Osteocyte (in vitro differentiated cells): ENCODE measurements at places on chromosomes 3 and 15.

DNA sequence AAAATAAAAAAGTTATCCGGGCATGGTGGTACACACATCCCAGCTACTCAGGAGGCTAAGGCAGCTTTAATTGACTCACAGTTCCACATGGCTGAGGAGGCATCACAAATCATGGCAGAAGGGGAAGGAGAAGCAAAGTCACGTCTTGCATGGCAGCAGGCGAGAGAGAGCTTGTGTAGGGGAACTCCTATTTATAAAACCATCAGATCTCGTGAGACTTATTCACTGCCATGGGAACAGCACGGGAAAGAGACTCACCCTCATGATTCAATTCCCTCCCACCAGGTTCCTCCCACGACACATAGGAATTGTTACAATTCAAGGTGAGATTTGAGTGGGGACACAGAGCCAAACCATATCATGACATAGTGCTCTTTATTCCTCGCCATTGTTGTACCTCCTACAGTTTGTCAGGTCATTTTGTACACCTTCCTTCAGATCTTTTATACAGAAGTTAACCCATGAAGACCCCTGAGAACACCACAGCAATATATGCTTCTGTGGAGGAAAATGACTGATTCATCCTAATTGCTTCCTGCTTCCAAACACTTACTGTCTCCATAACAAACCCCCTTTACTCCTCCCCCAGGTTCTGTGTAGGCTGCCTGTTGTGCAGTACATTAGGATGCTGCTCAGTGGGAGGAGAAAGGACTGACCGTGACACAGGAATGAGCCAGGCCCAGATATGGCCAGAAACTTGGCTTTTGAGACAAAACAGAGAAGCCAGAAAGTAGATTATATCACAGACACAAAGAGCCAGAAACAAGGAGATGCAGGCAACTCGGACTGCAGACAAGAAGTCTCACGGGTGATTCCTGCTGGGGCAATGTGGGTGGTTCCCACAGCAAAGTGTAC is 67.9 kb upstream of the HEG1 start:
- no peak for DNase-seq

GRCh38 chr3:86168512-86168911 is 822.4 kb downstream of the VGLL3 start:
- DNase-seq: no peak

DNA sequence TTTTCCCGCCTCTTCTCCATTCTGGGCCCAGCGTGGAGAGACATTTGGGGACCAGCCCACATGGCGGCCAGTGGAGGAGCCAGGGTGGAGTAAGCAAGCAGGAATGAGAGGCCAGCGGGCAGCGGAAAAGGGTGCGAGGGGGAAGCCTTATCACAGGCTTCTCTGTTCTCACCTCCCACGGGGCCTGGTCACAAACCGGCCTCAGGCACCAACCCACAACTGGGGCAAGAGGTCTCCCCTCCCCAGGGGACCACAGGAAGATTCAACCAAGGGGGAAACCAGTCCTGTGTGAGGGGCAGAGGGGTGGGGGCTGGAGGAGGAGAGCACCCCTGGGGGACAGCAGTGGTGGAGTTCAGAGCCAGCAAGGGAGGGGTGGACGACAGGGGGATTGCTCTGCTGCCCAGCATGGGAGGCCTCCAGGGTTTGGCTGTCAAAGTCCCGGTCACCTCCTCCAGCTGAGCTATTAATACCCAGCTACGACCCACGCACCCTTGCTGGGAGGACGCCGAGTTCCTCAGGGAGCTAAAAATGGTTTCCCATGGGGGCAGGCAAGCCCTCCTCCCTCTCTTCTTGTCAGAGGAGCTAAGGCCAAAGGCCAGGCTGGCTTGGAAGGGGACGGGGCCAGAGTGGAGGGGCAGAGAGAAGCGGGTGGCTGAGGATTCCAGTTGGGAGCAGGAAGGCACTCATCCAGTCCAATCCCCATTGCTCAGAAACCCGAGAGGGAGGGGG is 23.8 kb upstream of the RPL29 start:
- DNase-seq: no peak

DNA sequence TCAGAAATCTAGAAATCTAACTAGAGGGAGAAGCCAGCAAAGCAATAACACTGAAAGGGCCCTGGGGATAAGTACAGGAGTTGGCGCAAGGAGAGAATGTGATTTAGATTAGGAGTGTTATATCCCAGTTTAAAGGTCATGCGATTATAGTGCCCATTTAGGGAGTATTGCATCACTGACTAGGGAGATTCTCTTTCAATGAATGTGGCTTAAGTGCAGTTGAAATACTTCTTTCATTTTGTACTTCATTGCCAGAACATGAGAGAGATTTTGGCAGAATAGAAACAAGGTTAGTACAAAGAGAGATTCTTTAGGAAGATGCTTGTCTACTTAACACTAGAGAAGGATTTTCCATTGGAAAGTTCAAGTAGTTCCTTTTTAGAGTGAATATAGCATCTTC is 13.9 kb downstream of the ROBO2 start:
- DNase-seq: no peak

DNA sequence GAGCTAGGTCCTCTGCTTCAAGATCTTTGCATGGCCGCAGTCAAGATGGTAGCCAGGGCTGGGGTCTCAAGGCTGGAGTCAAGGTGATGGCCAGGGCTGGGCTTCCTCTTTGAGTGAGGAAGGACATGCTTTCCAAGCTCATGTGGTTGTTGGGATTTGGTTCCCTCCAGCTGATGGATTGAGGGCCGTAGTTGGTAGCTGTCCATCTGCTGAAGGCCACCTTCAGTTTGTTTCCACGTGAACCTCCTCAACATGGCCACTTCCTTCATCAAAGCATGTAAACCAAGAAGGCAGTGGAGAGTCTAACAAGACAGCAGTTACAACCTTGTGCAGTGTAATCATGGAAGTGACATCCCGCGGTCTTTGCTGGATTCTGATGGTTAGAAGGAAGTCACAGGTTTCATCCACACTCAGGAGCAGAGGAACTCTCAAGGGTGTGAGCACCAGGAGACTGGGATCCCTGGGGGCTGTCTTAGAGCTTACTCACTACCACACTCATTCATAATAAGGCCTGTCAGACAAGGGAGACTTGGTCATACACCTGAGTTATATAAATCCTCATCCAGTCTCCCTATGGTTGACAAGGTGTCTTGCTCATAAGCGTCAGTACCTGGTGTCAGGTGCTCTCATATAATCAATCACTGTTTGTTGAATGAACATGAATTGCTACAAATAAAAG is 42.1 kb downstream of the ABHD5 start:
- no peak for DNase-seq

DNA sequence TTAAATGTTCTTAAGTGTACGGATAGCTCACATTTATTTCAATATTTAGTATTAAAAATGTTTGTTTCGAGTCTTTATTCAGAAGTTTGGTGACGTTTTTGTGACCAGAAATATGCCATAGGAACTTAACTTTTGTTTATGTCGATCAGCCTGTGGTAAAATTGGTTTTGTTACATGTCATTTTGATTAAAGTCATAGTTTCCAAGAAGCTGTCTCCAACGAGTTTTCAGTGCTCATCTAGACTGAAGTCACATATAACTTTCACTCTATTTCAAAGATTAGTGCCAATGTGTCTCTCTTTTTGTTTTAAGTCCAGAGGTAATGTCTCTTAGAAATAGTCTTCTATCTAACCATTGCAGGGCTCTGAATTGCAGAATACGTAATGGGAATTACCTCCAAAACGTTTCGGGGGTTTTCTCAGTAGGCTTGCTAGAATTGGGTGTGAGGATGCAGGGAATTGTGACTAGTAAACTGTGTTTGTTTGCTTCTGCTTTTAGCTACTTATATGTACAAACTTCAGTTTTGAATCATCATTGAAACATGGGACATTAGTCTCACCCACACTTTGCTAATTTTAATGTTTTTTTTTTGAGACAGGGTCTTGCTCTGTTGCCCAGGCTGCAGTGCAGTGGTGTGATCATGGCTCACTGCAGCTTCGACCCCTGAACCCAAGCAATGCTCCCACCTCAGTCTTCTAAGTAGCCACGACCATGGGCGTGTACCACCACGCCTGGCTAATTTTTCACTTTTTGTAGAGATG is 3.0 kb downstream of the BUB1B start:
- no peak for DNase-seq
